ENCODE measurements at places on chromosomes 6 and 20. TPM values are rescaled to one million over a fixed set of nuclear protein-coding genes. Genes with fewer than 3 reads are reported as not detected.

- DNase-seq: no peak
- H3K4me1 ChIP-seq: peaks cover 8% of the 10 kb centered on the region
- H3K4me3 ChIP-seq: no peak overlapping the region
- H3K27me3 ChIP-seq: peaks cover 7% of the 10 kb centered on the region
Observed at GRCh38 chr6:88167352-88167937, 1.3 kb upstream of the CNR1 start.

DNA sequence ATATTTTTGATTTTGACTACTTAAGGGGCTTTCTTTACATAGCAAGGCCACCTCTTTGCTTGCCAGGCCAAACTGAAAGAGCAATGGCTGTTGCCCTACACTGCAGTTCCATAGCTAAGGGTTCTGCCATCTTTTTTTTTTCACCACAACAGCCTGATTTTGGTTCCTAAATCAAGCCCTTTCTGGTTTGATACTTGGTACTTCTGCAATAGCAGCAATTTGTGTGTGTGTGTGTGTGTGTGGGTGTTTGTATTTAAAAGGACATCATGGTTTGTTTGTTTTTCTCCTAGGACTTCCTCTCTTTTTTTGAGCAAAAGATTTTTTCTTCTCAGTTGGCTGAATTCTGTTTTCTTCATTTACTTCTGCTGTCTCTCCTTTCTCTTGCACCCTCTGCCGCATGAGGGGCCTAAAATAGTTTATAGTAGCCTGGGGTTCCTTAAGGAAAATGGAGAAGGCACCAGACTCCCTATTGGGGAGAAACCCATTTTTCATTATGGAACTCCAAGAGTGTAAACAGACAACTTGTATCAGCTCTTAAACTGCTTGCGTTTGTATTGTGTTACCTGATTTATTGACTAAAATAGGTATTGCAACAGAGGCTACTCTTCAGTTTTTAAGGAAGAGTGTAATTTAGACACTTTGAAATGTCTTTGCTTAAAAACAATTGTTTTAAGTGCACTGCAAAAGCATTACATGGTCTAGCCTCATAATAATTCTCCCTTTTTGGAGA lies 12.2 kb upstream of the GCLC start:
- H3K27me3 ChIP-seq: no peaks in the 10 kb centered on the region
- no peaks in the 10 kb centered on the region for H3K36me3 ChIP-seq
- H3K4me3 ChIP-seq: no peak overlapping the region
- DNase-seq: no peak
- H3K4me1 ChIP-seq: no peaks in the 10 kb centered on the region

- peak overlapping the region; percentile 63 for H3K4me3 ChIP-seq
- peaks cover 71% of the 10 kb centered on the region for H3K4me1 ChIP-seq
- no peak for DNase-seq
- peak overlapping the region; percentile 83 for H3K27ac ChIP-seq
- no peaks in the 10 kb centered on the region for H3K36me3 ChIP-seq
Observed at GRCh38 chr6:118892355-118892991, 1.5 kb upstream of the ASF1A start.

DNA sequence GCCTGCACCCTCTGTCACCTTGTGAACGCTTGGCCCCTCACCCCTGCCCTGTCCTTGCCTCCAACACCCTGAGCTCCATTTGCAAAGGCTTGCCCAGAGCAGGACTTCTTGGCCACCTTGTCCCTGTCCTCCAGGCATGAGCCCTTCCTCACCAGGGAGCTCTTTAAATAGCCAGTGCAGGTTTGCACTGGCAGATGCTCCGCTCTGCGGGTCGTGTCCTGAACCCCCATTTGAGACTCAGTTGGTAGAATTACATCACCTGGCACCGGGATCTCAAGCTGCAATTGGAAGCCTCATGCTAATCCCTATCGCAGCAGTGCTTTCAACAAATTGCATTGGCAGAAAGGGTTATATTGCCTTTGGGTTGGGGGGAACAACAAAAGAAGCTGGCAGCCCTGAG lies 85.9 kb downstream of the TRMT6 start:
- no peak overlapping the region for H3K4me3 ChIP-seq
- H3K36me3 ChIP-seq: no peaks in the 10 kb centered on the region
- no peak overlapping the region for H3K27ac ChIP-seq
- H3K27me3 ChIP-seq: no peaks in the 10 kb centered on the region
- DNase-seq: no peak

The TUBB2A gene
- total RNA-seq: 5.4 TPM

The RSPO3 gene
- total RNA-seq: not detected

All from CD4-positive, alpha-beta memory T cell (primary cell).